ENCODE measurements at places on chromosomes 11 and 22. TPM values are rescaled to one million over a fixed set of nuclear protein-coding genes. Genes with fewer than 3 reads are reported as not detected.

DNA sequence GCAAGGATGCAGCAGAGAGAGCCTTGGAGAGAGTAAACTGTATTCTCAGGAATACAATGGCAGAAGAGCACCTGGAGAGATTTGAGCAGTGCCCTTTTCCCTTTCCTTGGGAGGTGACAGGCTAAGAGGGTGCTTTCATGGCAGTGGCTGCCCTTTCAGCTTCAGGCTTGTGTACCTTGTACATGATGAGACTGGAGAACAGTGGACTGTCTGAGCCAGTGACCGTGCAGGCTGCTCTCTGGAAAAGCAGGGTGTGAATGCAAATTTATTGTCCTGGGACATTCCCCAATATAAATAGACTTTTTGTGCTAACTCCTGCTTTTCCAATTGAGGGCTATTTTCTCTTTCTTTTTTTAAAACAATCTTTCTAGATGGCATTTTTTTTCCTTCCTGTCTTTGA lies 99.3 kb downstream of the TRIM44 start:
- DNase-seq = no peak

GRCh38 chr11:118224511-118225188 lies at the start of gene JAML:
TSS of gene JAML (minus strand) at chr11:118225011. CDS start at chr11:118214866, 10,145 bp downstream.
- peak; percentile 84 for DNase-seq

- no peak for DNase-seq
Observed at GRCh38 chr11:35970445-35970844, 26.6 kb downstream of the LDLRAD3 start.

DNA sequence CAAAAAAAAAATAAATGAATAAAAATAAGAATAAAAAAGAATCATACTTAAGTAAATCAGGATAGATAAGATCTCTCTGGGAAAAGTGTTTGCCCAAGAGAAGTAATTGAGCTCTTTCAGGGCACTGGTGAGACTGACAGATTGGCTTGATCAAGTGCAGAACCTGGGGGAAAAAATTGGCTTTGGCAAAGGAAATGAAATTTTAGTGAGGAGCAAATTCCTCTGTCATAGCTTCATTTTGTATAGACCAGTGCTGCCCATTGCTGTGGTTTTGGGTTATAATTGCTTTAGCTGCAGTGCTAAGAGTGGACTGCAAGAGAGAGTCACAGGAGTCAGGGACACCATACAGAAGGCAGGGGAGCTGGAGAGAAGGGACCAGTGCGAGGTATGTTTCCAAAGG lies 35.7 kb downstream of the SFI1 start:
- no peak for DNase-seq

MPZL2 gene
- 17.8 TPM for total RNA-seq

Measured in activated CD4-positive, alpha-beta memory T cell treated with anti-CD3 and anti-CD28 coated beads for 36 hours (primary cell).